Osteoblast (primary cell): ENCODE measurements at places on chromosomes 6 and 20.

- DNase-seq: no peak
Observed at GRCh38 chr20:1287787-1288569, 21.9 kb downstream of the SNPH start.

- DNase-seq: no peak
Observed at GRCh38 chr6:111743360-111743759, 129.9 kb downstream of the FYN start.

DNA sequence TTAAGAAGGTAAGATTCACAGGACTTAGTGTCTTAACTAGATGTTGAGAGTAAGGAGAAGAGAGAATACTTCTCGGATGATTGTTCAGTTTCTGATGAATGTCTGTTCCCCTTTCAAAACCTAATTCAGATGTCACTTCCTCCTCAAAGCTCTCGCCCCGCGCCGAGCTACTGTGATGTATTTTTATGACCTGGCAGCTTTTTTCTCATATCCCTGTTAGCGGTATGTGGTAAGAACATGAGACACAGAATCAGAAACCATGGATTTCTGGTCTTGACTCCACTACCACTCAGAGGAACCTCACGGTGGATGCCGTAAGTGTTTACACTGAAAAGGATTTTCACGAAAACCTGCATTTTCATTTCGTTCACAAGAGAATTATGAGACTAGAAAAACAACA lies 48.4 kb downstream of the CEP43 start:
- DNase-seq: no peak

- DNase-seq: no peak
Observed at GRCh38 chr6:133746417-133746770, 142.5 kb upstream of the TCF21 start.

DNA sequence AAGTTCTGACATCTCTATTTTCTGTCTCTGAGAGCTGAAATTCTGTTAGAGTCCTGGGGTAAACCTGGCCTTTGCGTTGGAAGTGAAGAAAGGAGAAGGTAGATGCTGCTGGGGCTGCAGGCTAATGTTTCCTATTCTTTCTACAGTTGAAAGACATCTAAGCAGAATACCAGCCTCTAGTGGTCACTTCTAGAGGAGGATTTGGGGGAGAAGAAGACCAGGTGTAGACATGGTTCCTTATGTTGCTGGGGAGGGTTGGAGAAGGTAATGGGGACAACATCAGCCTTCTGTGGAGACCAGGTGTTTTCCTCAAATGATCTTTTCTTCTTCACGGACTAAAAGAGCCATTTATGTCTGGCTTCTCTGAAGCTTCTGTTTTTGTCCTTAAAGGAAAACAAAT lies 62.6 kb downstream of the BTBD3 start:
- DNase-seq: no peak

- DNase-seq: no peak
Observed at GRCh38 chr6:126886106-126886505, 232.4 kb upstream of the RSPO3 start.
